ENCODE measurements at places on chromosomes 13 and 19.

GRCh38 chr13:98564204-98564603 lies 12.7 kb downstream of the STK24 start:
- DNase-seq = no peak

DNA sequence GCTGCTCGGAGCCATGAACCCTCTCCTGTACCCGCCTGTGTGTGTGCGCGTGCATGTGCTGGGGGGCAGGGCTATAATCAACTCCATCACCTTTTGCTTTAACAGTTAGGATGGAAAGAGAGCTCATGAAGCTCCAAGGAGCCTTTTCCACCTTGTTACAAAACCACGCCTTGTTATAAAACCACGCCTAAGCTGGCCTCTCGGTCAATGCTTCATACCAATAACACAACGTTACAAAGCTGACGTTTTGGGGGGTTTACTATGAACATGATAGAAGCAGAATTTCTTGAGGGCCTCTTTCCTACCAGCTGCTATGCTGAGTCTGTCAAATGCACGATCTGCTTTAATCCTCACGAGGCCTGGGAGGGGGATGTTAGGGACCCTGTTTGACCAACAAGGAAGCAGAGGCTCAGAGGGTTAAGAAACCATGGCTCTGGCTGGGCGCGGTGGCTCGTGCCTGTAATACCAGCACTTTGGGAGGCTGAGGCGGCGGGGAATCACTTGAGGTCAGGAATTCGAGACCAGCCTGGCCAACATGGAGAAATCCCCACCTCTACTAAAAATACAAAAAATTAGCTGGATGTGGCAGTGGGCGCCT lies 11.9 kb downstream of the CAPS start:
- DNase-seq = no peak

- no peak for DNase-seq
These were observed 168.3 kb downstream of the PCDH20 start for GRCh38 chr13:61247149-61247936.

GRCh38 chr13:34474187-34474868 lies 467.7 kb upstream of the NBEA start:
- no peak for DNase-seq

DNA sequence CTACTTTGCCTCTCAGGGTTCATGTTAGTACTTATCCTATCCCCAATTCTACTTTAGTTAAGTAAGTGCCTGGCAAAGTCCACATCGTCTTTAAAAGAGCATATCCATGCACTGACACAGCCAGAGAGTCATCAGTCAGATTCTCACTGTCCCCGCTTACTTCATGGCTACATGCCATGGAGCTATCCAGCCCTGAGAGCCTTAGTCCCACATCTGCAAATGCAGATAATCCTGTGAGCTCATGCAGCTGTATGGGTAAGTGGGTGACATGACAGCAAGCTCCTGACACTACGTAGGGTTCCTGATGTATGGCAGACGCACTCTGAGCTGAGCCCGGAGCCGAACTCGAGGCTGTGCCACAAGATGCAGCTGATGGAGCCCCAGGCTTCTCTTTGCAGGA lies 661.5 kb downstream of the LIG4 start:
- DNase-seq = no peak

GRCh38 chr13:105665284-105665683 lies 870.2 kb downstream of the EFNB2 start:
- no peak for DNase-seq

GRCh38 chr13:93244141-93244917 lies 17.7 kb downstream of the GPC6 start:
- DNase-seq = no peak

GRCh38 chr13:95535243-95535642 lies 17.3 kb upstream of the CLDN10 start:
- DNase-seq = no peak

DNA sequence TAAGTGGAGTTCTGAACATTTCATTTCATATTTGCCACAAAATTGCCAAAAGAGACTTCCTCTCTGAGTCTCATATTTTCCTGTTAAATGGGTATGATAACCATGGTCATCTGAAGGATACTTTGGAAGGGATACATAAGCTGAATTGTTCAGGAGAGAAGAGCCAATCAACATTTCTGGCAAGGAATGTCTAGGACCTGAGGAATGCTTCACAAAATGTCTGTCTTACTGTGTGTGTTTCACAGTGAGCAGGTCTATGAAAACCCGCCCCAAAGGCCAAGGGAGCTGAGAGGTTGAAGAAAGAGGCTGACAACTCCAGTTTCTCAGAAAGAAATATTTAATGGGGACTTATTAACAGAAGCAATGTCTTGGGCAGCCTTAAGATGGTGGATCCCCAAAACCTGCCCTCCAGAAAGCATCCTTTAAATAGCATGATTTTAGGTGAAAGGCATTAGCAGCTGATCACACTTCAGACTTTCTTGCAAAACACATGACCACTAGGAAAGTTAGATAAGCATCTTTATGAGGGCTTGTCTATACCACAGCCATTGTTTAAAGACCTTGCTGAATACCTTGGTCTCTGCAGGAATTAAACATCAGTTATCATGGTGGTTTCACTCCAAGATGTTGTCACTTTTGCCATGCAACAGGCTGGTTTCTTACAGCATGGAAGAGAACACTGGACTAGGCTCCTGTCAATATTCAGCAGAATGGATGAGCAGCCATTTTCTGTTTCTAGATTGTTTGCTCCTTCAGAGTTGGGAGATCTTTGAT lies 78.9 kb downstream of the TNFSF11 start:
- DNase-seq = no peak

DNA sequence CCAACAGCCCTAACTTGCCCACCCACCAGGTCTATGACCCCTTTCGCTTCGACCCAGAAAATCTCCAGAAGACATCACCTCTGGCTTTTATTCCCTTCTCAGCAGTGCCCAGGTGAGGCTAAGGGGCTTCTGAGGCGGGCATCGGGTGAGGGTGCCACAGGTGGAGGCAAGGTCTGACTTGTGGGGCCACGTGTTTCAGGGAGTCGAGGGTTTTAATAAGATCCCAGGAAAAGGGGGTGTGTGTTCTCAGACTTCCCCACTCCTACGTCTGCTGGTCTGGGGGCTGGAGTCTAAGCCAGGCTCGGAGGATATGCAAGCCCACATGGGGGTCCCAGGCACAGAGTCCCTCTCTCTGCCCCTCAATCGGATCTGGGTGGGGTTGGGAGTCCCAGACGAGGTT lies 30.9 kb upstream of the CYP4F8 start:
- no peak for DNase-seq

DNA sequence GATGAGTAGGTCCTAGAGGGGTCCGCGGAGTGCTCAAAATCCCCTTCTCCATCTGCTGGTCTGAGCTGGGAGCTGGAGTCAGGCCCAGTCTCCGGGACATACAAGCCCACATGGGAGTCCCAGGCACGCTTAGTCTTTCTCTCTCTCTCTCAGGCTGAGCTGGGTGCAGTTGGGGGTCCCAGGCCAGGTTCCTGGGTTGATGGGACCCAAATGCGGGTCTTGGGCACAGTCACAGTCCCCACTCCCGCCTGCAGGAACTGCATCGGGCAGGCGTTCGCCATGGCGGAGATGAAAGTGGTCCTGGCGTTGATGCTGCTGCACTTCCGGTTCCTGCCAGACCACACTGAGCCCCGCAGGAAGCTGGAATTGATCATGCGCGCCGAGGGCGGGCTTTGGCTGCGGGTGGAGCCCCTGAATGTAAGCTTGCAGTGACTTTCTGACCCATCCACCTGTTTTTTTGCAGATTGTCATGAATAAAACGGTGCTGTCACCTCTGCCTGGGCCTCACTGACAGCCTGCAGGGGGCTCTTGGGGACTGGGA lies 23.8 kb downstream of the CYP4F12 start:
- no peak for DNase-seq

DNA sequence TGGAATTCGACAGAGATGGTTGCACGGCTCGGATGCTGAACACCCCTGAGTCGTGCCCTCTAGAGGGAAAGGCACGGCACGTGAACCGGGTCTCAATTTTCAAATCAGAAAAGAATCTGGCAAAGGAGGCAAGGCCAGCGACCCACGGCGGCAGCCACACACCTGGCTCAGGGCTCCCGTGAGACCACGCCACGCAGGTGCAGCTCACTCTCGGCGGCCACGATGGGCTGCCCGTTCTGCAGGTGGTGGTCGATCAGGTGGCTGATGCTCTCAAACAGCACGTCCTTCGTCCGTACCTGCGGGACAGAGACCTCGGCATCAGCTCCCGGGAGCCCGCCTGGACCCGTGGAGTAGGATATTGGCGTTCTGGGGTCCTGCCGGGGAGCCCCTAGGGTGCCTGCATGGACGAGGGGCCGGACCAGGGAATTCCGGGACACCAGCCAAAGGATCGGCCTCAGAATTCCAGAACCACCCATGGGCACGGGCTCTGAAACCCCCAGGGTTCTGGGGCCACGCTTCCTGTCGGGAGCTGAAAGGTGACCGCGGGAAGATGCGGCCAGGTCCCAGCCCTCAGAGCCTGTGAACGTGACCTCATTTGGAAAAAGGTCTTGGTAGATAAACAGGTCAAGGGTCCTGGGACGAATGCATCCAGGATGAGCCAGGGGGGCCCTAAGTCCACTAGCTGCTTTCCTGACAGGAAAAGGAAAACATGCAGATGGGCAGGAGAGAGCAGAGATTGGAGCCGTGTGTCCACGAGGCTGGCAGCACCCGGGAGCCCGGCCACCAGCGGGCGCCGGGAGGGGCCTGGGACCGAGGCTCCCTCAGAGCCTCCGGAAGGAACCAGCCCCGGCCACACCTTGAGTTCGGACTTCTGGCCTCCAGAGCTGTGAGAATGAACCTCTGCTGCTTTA lies 10.1 kb upstream of the C2CD4C start:
- DNase-seq = no peak

DNA sequence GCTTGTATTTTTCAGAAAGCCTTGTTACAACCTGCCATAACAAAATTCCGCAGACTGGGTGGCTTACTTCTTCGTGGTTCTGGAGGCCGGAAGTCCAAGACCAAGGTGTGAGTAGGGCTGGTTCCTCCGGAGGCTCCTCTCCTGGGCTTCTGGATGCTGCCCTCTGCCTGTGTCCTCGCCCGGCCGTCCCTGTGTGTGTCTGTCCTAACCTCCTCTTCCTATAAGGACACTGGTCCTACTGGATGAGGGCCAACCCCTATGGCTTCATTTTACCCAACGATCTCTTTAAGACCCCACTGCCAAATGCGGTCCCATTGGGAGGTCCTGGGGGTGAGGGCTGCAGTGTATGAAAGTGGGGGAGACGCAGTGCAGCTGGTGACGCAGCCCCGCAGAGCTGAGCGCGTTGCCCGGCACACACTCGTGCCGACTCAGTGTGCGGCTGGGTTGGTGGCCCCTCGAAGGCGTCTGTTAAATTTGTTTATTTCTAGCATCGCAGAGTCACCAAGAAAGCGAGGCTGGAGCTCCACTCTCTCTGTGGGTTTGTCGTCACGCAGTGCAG lies 116.7 kb downstream of the SOX1 start:
- no peak for DNase-seq

DNA sequence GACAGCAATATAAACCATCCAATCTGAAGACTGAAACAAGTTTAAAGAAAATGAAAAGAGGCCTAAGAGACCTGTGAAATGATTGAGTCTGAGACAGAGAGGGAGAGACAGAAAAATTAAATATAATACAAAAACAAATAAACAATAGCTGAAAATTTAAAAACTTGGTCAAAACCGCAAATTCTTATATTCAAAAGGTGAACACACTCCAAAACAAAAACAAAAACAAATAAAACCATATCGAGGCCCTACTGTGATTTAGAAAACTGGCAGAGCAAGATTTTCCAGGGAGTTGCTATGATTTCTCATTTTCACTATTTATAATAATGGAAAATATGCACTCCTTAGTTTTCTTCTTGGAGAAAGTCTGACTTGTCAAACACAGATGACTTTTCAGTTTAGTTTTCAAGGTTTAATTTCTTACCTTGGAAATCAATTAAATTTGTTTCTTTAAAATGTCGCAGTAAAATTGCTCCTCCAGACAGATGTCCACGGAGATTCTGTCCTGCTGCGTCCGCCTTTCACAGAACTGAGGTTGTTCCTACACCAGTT lies 1420.3 kb downstream of the UQCRFS1 start:
- no peak for DNase-seq

DNA sequence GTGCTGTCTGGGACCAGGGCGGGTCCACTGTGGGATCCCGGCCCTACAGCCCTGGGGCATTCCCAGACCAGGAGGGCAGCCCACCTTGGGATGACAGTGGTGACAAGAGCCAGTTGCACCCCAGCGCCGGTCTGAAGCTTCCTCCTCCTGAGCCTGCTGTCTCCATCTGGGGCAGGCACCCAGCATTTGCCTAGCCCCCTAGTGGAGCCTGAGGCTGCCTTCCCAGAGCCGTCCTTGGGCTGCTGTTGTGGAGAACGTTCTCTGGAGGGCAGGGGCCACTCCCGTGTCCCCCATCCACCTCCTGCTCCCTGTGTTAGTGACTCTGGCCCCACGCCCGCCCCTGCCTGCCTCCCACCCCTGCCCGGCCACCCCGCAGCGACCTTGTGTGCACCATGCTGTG lies 148.5 kb downstream of the KDM4B start:
- no peak for DNase-seq

GRCh38 chr13:91406619-91407018 lies 8.2 kb downstream of the GPC5 start:
- DNase-seq = no peak

- no peak for DNase-seq
These were observed 308.3 kb downstream of the KCNRG start for GRCh38 chr13:50323440-50324065.

DNA sequence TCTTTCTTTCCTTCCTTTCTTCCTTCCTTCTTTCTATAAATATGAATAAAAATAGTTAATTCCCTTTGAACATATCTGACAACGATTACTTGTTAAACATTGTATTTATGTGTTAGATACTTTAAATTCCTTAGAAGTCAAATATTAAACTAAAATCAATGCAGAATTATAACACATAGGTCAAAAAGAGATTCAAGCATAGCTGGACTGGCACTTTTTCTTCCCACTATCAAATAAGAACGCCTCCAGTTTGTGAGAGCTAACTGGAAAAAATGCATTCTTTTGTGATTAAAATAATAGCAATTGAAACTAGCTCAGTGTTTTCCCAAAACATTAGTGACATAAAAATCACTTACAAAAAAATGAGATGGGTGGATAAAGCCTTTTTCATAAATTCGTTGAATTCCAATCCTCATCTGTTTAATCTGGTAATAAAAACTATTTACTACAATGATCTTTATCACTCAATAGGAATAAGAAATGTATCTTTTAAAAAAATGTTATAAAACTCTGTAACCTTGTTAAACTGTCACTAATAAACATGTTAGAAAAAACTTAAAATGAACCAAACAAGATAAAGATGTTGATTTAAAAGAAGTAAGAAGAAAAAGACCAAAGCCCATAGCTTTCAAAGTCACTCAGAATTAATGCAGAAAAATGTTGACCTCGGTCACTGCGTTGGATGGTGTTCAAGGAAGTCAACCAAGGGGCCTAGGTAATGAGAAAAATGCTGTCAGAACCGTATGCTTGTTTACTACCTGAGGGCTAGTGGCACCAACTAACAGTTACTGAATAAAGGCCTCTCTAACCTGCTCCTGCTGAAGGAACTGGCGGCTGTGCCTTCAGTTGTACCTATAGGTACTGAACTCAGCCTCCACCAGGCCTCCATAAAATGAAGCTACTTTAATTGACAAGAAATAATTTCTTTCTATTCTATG lies 1039.5 kb upstream of the SLC10A2 start:
- DNase-seq = no peak

DNA sequence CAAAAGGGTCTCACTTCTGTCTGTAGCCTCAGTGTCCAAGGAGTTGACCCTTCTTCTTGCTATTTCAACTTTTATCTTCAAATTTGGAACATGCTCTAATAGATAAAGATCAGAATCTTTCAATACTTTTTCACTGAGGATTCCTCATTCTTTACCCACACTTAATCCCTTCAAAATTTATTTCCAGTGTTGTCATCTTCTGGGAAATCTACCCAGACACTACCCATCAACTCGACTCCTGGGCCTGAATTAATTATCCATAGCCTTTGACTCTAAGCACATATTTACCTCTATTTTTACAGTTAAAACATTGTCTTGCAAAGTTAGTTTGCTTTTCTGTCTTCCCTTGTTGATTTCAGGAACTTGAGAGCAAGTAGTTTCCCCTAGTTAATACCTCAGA lies 1022.5 kb downstream of the PCDH9 start:
- DNase-seq = no peak

All from activated CD8-positive, alpha-beta memory T cell treated with anti-CD3 and anti-CD28 coated beads, Interleukin-2, amount 50 U/mL, for 4 hours (primary cell).